Stimulated activated CD4-positive, alpha-beta T cell treated with anti-CD3 and anti-CD28 coated beads, Interleukin-4, amount 100 ng/mL, for 48 hours (primary cell): ENCODE measurements at places on chromosomes 12 and 14.

- DNase-seq = no peak
Measured at GRCh38 chr12:31906557-31907301, 52.5 kb upstream of the RESF1 start.

DNA sequence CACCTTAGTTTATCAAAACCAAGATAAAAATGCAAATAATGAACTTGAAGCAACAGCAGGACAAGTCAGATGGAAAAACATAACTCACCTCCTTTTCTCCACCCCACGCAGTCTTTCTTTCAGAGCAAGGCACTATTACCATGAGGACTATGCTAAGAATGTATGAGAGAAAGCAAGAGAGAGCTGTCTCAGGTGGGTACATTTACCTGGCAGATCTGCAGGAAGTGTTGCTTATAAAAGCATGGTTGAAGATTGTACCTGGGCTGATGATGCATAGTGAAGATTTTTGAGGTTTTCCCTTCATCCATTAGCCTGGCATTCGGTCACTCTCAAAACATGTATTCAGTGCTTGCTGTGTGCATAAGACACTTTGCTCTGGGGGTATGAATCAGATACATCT lies 68.8 kb upstream of the IFNG-AS1 start:
- no peak for DNase-seq

DNA sequence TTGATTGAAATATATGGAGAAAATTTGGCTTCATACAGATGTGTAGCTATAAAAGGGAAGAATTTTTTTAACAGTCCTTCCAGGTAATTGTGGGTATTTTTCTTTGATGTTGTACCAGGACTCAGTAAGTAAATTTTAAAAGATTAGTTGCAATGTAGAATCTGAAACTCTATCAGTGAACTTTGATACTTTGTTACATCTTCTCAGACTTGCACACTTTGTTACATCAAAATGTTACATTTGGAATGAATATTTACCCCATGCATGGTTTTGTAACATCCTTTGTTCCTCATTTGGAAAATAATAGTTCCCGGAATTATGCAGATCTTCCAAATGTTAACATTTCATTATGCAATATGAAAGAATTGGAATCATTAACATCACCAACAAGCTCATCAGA lies 13.8 kb downstream of the MTHFD1 start:
- DNase-seq = no peak

- DNase-seq = no peak
Measured at GRCh38 chr14:94470311-94470710, 5.7 kb downstream of the SERPINA9 start.

DNA sequence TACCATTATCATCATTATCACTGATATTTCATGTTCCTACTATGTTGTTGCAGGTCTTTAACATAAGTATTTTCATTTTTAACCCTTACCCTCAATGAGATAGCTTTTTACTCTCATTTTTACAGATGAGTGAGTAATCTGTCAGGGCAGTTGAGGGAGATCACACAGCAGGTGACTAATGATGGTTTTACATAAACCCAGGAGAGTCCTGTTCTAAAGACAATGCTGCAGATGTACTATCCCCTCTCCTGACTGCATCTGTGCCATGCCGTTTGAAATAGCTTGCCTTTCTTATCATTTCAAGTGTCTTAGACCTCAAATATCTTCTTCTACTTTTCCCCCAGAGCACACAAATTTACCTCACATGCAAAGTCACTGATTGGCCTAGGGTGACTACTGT lies 1552.1 kb upstream of the SEL1L start:
- no peak for DNase-seq

GRCh38 chr14:70909733-70910614 lies 2.7 kb downstream of the PCNX1 start:
- no peak for DNase-seq

- no peak for DNase-seq
Measured at GRCh38 chr12:33770652-33771051, 251.6 kb upstream of the ALG10 start.

- DNase-seq = no peak
Measured at GRCh38 chr12:95286713-95287112, 69.1 kb downstream of the VEZT start.

DNA sequence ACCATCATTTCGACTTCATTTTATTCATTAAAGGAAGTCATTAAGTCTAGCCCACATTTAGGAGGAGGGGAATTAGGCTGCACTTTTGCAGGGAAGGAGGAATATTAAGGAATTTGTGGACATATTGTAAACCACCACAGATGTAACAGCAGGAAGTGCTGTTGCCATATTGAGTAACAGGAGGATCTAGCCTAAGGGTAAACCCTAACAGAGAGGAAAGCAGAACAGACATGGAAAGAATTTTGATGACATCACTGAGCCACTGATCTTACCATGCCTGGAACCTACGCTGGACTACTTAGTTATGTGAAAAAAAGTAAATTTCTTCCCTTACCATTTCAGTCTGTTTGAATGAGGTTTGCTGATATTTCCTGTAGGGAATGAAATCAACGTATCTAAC lies 100.7 kb upstream of the ATF7IP start:
- no peak for DNase-seq

DNA sequence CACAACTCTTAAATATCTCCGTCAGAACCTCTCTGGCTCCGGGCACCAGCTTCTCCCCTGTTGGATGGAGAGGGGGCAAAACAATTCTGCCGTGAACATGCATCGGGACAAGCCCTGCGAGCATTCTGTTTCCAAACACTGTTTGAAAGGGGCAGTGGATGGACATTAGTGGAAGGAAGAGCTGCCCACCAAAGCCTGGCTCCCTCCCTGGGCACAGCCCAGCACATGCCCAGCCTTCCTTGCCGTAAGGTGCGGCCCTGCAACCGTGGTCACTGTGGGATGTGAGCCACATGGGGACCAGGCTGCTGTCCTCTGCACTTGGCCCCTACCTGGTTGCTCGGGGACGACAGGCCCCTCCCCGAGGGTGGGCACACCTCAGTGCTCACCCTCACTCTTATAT lies 54.0 kb downstream of the TRAFD1 start:
- DNase-seq = no peak

DNA sequence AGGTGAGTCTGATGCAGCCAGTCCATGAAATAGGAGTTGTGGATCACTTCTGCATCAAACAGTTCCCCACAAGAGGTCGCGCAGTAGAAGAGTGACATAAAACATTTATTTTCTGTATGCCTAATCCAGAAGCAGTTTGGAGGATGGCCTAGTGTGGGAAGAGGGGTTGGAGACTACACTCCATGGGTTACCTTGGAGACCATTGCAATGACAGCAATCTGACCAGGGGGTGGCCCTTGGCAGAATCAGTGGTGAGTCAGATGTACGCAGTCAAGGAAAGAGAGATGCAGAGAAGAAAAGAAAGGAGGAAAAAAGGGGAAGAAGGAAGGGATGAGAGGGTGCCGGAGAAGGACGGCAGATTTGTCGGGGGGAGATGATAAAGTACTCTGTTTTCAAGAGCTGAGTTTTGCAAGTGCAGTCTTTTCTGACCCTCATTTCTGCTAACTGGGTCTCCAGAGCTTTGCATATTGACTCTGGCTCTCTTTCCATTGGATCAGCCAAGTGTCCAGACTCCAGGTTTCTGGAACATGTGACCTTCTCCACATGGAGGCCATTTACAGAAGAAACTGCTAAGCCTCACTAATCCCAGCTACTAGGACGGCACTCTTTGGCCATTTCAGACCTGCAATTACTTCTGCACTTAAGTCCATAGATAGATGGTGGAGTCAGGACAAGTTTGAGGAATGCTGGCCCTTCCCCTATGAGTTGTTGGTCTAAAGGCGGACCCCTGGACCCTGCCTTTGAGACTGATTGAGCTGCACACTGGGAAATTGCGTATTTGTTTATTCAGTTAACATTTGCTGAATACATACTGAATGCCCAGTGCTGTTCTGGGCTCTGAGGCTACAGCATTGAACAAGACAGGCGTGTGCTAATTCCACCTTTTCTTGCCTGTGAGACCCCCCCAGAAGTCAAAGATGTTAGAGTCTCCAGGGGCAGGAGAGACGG lies 424.2 kb downstream of the BCL11B start:
- no peak for DNase-seq

- DNase-seq = no peak
Measured at GRCh38 chr12:1809591-1810190, 10.7 kb upstream of the LRTM2 start.

- DNase-seq = no peak
Measured at GRCh38 chr12:106892075-106892474, 63.6 kb upstream of the TMEM263 start.

GRCh38 chr14:93481758-93482157 lies 51.0 kb downstream of the UNC79 start:
- no peak for DNase-seq

GRCh38 chr14:75441728-75442127 lies 13.9 kb downstream of the JDP2 start:
- DNase-seq = no peak

GRCh38 chr12:88113871-88114270 lies 28.0 kb downstream of the CEP290 start:
- no peak for DNase-seq

- no peak for DNase-seq
Measured at GRCh38 chr12:66629138-66629870, 49.6 kb downstream of the GRIP1 start.

DNA sequence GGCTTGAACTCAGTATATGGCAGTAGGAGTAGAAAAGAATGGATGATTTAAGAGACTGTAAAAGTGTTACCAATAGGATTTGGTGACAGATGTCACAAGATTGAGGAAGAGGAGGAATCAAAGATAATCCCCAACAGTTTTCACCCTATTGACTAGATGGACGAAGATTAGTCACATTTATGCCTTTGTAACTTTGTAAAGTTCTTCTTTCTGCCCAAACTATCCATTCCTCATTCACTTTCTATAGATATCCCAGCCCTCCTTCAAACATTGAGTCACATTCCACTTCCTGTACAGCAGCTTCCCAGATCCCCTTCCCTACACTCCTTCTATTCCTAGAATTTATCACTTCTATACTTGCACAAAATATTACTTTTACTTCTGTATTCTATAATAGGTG lies 207.9 kb downstream of the BTG1 start:
- DNase-seq = no peak

- DNase-seq = peak; percentile 52
Measured at GRCh38 chr12:108611884-108612415, 14.1 kb upstream of the TMEM119 start.

DNA sequence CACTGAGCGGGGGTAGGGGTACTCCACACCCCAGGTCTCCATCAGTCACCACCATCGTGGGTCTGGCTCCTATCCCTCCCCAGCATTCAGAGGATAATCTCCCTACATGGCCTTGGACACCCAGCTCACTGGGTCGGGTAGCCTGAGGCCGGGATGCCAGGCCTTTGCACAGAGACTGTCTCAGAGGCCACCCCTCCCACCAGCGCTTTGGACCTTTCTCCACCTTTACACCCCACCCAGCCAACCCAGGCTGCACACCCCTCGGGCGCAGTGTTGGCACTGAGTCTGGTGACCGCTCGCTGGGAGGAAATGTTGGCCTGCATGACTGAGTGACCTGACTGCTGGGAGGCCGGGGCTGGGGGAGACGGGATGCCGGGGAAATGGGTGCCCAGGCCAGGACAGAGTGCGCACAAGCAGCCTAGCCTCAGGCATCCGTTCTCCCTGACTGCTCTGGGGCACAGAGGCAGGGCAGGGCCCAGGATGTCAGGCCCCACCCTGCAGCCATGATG lies 10.6 kb upstream of the LBHD2 start:
- DNase-seq = no peak

DNA sequence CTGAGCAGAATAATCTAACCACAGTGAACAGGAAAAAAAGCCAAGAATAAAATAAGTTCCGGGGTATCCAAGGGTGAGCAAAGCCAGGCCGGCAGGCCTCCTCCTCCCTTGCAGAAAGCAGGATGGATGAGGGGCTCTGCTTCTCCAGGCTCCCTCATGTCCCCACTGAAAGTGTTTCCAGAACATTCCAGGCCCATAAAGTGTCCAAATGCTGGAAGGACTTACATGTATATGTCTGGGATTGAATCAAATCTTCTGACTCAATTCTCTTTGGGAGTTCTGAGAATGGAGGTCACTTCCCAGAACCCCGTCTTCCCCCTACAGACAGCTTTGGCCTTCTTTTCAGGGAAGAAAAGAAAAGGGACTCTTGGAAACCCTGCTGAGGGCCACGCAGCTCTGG lies 25.0 kb upstream of the BDKRB1 start:
- DNase-seq = no peak

DNA sequence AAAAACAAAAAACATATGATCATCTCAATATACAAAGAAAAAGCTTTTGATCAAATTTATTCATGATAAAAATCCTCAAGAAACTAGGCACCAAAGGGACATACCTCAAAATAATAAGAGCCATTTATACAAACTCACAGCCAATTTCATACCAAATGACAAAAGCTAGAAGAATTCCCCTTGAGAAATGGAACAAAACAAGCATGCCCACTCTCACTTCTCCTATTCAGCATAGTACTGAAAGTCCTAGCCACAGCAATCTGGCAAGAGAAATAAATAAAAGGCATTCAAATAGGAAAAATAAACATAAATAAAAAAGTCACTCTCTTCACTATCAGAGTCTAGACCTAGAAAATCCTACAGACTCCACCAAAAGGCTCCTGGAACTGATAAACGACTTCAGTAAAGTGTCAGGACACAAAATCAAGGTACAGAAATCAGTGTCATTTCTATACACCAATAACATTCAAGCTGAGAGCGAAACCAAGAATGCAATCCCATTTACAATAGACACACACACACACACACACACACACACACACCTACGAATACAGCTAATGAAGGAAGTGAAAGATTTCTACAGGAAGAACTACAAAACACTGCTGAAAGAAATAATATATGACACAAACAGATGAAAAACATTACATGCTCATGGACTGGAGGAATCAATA lies 1486.2 kb upstream of the SEL1L start:
- no peak for DNase-seq

- DNase-seq = no peak
Measured at GRCh38 chr12:28498850-28499249, 308.6 kb downstream of the CCDC91 start.

DNA sequence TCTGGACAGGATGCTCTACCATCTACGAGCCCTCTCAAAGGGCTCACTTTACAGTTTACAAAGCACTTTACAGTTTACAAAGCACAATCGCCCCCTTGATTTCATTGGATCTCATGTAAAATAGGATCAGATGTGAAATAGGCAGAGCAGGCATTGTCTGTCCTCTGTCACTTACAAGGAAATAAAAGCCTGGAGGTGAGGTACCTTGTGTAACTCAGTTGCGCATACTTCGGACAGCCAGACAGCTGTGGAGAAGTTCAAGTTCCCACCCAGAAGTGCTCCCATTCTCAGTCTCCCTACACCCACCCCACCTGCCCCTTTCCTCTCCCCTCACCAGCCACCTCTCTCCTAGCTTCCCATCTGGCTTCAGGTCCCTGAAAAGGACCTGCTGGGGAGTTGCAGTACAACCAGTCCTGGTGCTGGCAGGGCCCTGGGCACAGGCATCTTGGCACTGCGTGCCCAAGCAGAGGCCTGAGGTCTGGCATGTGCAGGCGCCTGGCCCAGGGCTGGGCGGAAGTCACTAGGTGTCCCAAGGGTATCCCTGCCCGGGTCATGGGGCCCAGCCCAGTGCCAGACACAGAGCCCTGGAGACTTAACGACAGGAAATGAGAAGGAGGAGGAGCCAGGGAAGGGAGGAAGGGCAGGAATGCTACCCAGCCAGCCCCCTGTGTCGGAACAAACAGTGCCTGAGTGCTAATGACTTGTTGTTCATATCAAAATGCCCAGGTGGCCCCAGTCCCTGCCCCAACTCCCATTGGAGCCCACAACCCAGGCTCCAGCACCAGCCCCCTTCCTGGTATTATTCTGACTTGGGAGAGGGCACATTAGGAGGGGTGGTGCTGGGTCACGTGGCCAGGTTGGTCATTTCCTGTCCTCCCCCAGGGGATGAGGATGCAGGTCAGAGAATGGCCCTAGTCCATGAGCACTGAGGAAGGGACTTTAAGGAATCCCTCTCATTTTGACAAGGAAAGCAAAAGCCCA lies 5.4 kb downstream of the RAPGEF3 start:
- no peak for DNase-seq
